ENCODE measurements at places on chromosomes 2 and 18.

- no peak for DNase-seq
These were observed 1.9 kb upstream of the CFAP53 start for GRCh38 chr18:50268022-50268747.

DNA sequence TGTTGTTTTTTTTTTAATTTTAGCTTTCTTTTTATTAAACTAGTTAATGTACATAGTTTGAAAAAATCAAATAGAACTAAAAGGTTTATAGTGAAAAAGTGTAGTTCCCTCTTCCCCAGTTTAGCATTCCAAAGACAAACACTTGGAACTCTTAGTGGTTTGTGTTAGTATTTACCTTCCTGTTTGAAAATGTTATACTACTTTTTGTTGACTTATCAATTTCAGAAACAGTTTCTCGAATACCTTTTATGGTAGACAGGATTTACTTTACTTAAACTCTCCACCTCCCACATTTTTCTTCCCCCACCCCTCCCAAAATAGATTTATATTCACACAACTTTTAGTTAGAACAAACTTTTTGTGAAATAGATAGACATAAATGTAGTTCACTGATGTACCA lies 26.7 kb downstream of the PLEKHA3 start:
- DNase-seq: no peak

DNA sequence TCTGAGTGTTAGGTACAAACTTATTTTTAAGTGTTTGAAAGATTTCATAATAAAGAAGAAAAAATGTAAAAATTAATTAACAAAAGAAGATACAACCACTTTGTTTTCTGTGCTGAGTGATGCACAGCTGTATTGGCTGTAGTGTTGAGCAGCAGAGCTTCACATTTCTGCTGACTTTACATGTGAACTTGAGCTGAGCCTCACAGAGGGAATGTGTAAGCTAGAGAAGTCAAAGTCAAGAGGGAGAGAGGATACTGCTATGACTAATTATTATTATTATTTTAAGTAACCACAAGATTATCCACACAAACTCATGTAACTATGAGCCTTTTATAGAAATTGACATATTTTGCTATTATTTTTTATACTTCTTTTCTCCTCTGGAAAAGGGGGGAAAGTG lies 159.1 kb upstream of the ZSWIM2 start:
- no peak for DNase-seq

- DNase-seq: no peak
These were observed 39.6 kb downstream of the KCTD18 start for GRCh38 chr2:200470230-200470629.

DNA sequence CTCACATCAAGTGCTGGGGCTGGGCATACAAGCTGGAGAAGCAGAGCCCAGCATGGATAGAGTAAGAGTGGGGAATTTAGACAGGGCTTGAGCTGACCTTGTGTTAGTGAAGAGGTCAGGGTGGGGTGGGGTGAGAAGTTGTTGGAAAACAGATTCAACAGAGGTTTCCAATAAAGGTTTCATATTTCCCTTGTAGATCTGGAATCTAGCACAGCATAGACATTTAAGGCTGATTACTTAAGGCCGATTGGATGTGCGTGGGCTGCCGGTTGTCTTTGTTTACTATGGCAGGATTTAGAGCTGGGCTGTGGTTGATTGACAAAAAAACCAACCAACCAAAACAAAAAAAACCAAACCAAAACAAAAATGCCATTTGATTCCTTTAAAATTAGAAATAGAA lies 114.9 kb upstream of the SEC11C start:
- DNase-seq: no peak

GRCh38 chr2:208488686-208489564 lies 82.3 kb downstream of the PTH2R start:
- no peak for DNase-seq

GRCh38 chr2:23128684-23129292 lies 256.2 kb upstream of the KLHL29 start:
- DNase-seq: no peak

DNA sequence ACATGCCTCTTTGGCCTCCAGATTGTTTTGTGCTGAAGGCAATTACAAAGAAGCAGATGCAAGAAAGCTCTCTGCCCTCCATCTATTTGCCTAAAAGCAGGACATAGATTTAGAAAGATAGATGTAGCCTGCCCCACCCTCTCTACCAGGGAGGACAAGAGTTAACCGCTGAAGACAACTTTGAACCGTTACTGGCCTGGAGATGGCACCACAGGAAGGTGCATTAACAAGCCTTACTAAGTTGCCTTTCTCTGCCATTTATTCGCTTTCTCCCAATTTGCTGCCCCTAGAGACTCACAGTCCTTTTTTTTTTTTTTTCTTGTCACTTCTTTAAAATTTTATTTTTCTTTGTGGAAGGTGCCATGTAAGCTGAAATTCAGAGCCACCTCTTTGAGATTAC lies 28.8 kb upstream of the RMDN2 start:
- DNase-seq: no peak

GRCh38 chr2:24856791-24857211 lies 63.2 kb downstream of the ADCY3 start:
- DNase-seq: no peak

DNA sequence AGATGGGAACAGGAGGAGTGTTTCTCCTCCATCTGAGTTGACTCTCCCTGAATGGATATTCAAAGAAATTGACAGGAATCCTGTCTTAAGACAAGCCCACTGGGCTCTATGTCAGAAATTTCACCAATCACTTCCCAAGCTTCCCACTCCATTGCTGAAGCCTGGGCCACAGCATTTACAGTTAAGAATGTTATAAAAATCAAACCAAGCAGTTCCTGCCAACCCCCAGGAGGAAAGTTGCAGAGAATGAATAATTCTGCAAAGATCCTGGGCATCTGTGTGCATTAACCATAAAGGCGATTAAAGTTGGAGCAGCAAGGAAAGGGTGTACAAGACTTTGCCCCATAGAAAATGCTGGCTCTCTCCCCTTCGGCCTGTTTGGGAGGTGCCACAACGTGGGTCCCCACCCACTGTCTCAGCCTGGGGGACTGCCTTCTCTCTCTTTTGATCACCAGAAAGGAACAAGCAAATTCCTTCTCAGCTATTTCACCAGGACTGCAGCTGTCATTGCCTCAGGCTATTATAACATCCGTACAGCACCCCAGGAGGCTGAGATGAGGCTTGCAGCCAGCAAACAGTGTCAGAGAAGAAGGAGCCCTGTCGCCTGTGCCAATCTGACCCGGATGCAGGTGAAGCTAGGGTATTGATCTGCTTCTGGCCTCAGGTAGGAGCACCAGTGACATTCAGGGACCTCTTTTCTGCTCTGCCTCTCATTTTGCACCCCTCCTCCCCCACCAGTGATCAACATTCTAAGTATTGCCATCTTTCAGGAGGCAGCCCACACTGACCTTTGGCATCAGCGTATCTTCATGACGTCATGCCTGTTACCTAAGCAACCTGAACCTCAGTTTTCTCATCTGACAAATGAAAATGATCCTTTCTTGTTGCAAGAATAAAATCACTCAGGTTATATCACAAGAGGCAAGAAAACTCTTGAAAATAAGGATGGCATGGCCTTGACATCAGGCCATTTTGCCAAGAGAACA lies 219.0 kb downstream of the SH3BP4 start:
- peak; percentile 23 for DNase-seq

DNA sequence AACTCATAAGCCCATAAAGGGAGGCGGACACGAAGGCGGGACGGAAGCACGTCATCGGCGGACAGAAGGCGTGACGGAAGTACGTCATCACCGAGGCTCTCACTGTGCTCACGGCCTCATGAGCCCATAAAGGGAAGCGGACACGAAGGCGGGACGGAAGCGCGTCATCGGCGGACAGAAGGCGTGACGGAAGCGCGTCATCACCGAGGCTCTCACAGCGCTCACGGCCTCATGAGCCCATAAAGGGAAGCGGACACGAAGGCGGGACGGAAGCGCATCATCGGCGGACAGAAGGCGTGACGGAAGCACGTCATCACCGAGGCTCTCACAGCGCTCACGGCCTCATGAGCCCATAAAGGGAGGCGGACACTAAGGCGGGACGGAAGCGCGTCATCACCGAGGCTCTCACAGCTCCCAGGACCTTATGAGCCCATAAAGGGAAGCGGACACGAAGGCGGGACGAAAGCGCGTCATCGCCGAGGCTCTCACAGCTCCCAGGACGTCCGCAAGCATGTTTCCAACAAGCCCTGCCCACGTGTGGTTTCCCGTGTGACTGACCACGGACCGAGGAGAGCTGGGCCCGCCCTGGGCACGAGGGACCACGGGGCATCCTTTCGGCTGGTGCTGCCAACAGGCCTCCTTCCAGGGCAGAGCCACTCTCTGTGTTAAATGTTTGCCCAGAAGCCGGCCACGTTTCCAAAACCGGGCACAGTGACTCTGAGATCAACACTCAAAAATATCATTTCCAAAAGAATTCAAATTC lies 182.7 kb upstream of the SALL3 start:
- DNase-seq: no peak

GRCh38 chr2:65396348-65397026 lies 35.9 kb downstream of the SPRED2 start:
- DNase-seq: no peak

GRCh38 chr2:164205347-164205746 lies 415.9 kb downstream of the GRB14 start:
- DNase-seq: no peak

- DNase-seq: no peak
These were observed 69.2 kb downstream of the KCTD1 start for GRCh38 chr18:26479065-26479680.

- DNase-seq: no peak
These were observed 62.5 kb upstream of the UBXN4 start for GRCh38 chr2:135679125-135679524.

- no peak for DNase-seq
These were observed 290.6 kb downstream of the ZEB2 start for GRCh38 chr2:144229296-144229695.

GRCh38 chr2:217615171-217615570 lies 387.6 kb downstream of the TNS1 start:
- DNase-seq: no peak

DNA sequence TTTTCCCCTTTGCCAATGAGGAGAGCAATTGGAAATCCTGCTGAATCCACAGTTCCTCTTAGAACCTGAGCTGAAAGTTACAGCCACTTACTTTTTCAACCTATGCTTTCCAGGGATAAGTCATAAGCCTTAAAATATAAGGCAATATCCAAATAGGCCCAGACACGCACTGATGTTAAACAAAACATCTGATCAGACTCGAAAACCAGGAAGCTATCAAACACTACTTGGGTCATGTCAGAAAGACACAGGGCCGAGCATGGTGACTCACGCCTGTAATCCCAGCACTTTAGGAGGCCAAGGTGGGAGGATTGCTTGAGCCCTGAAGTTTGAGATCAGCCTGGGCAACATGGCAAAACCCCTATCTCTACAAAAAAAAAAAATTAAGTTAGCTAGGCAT lies 192.1 kb downstream of the SP3 start:
- no peak for DNase-seq

GRCh38 chr2:112256654-112257053 lies 1.8 kb upstream of the ZC3H8 start:
- no peak for DNase-seq
